ENCODE measurements at places on chromosomes 2 and 18.
A peak's percentile ranks its signal among the peaks of the same experiment; 100 is the strongest.

- no peak for DNase-seq
Measured at GRCh38 chr2:120430501-120430830, 84.5 kb downstream of the INHBB start.

GRCh38 chr2:44801289-44801840, 140.1 kb upstream of the SIX3 start:
- no peak for DNase-seq

DNA sequence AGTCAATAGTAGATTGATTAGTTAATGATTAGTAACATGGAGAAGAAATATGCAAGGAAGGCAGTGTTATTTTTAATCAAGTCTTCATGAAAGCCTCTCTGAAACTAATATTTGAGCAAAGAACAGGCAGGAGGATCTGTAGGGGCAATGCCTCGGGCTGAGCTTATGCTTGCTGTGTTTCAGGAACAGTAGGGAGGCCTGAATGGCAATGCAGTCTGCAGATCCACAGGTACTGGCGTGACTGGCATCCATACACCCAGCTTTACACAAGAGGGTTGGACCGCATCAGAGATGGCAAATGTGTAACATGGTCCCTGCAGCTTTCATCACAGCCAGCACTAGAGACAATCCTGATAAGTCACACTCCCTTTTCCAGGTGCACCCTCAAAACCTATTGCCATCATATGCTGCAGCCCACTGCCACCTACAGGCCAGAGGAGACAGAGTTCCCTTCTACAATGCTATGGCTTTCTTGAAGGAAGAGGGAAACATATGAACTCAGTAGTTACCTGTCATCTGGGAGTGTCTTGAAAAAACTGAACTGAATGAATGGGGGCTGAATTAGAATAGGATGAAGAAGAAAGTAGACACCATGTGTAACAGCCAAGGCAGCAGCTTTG, 582.4 kb upstream of the RAB6C start:
- peak; percentile 4 for DNase-seq

DNA sequence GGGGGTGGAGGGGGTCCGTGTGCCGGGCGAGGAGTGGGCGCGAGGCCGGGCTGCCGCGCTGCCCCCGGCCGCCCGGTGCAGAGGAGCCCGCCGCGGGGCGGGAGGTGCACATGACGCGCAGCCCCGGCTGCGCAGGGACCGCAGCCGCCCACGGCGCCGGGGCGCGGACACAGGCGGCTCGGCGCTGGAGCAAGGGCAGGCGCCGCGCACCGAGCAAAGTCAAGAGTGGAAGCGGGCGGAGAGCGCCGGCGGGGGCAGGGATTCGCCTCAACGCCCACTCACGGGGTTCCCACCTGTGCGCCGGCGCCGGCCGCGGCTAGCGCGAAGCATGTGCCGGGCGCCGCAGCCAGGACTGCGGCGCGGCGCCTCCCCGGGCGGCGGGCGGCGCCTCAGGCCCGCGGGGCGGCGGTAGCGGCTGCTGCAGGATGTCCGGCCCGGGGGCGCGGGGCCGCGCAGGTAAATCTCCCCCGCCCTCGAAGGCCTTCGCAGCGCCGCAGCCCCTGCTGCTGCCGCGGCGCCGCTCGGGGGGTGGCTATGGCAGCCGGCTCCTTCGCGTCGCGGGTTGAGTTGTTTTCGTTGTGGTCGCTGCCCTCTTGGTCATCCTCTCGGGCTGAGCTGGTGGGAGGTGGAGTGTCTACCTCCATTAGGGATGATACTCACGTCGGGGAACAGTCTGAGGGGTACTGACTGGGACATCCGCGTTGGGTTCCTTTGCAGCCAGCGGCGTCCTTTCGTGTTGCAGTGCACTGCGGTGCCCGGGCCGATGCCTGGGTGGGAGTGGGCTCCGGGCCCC, 216.3 kb upstream of the DTNA start:
- DNase-seq, result peak; percentile 14

DNA sequence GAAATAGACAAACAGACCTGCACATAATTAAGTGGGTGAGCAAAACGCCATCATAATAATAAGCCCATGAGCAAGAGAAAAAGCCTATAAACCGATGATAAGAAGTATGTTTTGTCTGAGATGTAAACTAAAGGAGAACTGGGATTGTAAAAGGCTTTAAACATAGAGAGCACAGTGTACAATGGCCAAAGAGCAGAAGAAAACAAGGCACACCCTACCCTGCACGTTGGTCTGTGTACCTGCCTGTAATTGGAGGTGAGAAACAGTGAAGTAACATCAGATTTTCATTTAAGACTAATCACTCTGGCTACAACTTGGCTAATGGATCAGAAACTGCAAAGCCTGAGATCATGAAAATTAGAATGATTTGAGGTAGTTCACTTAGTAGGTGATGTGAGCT, 1094.7 kb upstream of the GYPC start:
- DNase-seq, result no peak

DNA sequence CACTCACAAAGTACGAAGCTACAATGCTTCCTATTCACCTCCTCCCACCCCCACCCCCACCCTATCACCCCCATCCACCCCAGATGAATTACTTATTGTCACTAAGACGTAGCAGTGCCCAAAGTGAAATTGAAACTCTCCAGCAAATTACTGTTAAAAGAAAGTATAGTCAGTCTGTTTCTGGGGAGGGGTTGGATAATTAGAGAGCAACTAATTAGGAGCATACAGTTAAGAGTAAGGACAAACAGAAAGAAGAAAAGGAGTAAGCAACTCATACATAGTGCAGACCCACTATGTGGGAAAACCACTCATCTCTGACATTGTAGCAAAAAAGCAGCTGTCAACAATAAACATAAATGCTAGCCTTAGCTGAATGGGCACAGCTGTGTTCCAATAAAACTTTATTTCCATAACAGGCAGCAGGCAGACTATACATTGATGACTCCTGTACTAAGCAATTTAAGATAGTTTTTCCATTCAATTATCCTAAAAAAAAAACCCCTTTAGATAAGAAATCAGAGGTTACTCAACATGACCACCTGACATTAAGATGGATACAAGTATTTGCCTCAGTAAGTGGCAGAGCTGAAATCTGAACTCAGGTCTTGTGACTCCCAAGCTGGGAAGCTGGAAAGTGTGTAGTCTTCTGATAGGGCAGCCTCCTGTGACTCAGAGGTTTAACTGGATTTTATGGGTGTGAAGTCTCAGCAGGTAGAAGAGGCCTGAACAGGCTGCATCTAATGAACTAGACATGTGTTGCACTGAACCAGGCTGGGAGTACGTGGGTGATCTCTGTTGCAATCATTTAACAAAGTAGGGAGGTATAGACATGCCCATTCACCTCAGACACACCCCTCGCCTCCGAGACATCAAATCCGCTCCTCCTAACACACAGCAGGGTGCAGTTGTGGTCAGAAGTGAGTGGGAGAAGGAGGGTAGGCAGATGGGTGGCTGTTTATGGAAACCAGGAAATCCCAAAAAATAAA, 171.8 kb upstream of the KLF7 start:
- peak; percentile 31 for DNase-seq

DNA sequence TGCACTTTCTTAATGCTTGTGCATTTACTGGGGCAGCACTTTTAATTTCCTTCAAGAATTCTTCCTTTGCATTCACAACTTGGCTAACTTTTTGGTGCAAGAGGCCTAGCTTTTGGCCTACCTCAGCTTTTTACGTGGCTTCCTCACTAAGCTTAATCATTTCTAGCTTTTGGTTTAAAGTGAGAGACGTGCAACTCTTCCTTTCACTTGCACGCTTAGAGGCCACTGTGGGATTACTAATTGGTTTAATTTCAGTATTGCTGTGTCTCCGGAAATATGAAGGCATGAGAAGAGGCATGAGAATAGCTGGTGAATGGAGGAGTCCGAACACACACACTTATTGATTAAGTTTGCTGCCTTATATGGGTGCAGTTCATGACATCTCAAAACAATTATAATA, 354.1 kb downstream of the DLGAP1 start:
- no peak for DNase-seq

- no peak for DNase-seq
Measured at GRCh38 chr2:36967236-36967876, 1.0 kb upstream of the STRN start.

All from stimulated activated CD4-positive, alpha-beta T cell treated with anti-CD3 and anti-CD28 coated beads, Interleukin-2, amount 100 ng/mL, for 24 hours (primary cell).